ENCODE measurements at places on chromosomes 1 and 21.

DNA sequence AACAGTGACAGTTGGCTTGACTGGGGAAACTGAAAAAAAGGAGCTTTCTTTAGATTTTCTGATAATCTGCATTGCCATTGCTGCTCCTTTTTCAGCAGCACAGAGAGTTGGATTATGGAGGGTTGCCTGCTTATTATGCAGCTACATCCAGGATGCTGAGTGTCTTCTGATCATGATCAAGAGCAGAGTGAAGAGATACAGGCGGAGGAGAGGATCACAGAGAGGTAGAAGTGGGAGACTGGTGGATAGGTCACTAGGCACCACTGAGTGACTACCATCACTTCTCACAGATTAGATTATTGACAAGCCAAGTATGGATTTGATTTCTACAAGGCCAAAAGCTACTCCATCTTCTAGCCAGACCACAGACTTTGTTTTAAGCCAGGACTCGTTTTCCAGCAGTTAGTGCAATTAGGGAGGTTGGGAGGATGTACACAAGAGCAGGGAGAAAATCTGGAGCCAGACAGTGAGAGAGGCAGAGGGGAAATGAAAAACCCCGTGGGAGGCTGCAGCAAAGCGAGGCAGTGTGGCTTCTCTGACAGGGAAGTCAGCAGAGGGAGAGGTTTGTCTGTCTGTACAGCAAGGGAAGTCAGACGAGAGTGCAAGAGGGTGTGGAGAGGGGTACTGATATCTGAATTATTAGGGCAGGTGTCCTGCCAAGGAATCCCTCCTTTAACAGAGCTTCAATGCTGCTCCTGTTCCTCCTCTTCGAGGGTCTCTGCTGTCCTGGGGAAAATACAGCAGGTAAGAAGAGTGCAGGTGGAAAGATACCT is at the start of gene CD1E:
TSS of gene CD1E (plus strand) at position 592 of the 773 bp plus-strand sequence. CDS start at position 687, 95 bp downstream.
- H3K4me1 ChIP-seq = no peaks in the 10 kb centered on the region
- no peak within 1 kb of the TSS for H3K27ac ChIP-seq
- H3K4me3 ChIP-seq = no peak within 1 kb of the TSS
- no peaks in the 10 kb centered on the region for H3K27me3 ChIP-seq
- H3K36me3 ChIP-seq = no peaks in the 10 kb centered on the region

DNA sequence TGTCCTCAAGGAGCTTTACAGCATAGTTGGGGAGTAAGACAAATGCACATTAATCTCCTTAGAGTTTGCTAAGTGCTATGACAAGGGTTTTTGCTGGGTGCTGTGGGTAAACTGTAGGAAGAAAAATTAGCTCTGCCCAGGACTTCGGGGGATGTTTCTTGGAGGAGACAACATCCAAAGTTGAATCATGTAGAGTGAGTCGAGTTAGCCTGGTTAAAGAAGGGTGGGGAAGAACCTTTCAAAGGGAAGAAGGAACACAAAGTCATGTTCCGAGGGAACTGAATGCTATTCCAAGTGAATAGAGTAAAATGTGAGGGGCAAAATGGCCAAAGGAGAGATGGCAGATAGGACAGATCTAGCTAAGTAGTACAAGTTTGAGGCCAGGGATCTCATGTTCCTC is 17.1 kb downstream of the SPRTN start:
- no peaks in the 10 kb centered on the region for H3K27me3 ChIP-seq
- H3K4me1 ChIP-seq = no peaks in the 10 kb centered on the region
- DNase-seq = peak; percentile 35
- no peak overlapping the region for H3K4me3 ChIP-seq

GRCh38 chr21:28267449-28267848 is 725.2 kb downstream of the LTN1 start:
- no peaks in the 10 kb centered on the region for H3K4me1 ChIP-seq
- no peak overlapping the region for H3K27ac ChIP-seq
- H3K36me3 ChIP-seq = no peaks in the 10 kb centered on the region
- no peak overlapping the region for H3K4me3 ChIP-seq
- DNase-seq = no peak

DNA sequence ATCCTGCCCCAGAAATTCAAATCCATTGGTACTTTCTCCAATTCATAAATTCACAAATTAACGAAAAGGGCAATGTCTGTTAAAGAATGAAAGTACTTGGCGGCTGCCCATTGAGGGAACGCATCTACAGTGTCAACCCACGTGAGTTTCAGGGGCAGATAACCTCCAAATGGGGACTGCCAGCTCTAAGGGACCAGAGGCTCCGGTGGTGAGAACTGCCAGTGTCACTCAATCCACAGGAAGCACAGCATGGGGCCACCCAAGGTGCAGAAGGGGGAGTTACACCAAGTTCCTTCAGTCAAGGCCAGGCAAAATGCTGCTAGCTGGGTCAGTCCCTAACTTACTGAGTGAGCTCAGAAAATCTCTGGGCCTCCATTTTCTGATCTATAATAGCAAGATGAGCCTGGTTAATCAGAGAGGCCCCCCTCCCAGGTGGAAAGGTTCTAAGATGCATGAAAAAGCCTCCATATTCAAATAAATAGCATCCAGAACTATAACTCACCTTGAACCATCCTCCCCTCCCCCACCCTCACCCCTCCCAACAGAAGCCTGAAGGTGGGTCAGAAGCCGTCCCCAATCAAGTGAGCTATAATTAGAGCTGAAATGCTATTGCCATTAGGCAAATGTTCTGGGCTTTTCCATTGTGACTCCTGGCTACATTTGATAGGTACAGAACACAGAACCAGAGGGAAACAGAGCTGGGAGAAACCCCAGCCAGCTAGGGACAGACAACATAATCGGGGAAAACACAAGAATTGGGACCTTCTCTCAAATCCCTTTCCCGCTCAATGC is 41.7 kb downstream of the LRP8 start:
- no peaks in the 10 kb centered on the region for H3K27me3 ChIP-seq
- DNase-seq = no peak
- peaks cover 3% of the 10 kb centered on the region for H3K4me1 ChIP-seq
- H3K36me3 ChIP-seq = peaks cover 10% of the 10 kb centered on the region

- peak; percentile 9 for DNase-seq
- peaks cover 6% of the 10 kb centered on the region for H3K4me1 ChIP-seq
- H3K36me3 ChIP-seq = no peaks in the 10 kb centered on the region
- no peak overlapping the region for H3K27ac ChIP-seq
- peaks cover 73% of the 10 kb centered on the region for H3K27me3 ChIP-seq
Measured at GRCh38 chr1:204828352-204828850, 42.3 kb upstream of the NFASC start.
